ENCODE measurements at places on chromosomes 12 and 14.

DNA sequence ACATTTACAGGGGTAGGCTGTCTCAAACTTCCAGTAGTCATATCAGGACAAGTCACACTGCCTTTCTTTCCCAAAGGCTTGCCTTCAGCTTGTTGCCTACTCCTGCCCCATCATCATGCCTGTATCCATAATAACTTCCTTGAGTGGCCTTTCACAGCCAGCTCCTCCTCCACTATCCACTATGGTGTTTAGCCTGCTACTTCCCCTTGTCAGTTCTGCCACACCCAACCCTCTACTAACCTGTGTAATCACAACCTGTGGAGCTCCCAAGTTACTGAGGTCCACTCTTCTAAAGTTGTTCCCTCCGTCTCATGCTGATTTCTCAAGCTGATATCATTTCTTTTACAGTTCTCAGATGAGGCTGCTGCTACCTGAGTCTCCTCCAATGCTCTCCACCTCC lies 159.9 kb downstream of the BMP4 start:
- DNase-seq = no peak

DNA sequence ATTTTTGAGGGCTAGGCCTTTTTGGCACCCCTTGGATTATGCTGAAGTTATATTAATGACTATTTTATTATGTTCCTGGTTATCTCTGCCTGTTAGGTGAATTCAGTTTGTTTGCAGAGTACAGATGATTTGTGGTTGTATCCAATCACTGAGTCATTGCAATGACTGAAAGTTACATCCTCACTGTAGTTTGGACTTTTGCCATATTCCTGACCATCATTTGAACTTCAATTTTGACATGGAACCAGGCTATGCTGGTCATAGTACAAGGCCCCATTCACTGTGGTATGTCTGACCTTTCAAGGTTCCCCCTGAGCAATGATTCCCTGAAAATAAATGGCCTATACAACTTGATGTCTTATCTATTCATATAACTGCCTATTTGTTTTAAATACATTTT lies 621.0 kb downstream of the CCER1 start:
- no peak for DNase-seq

DNA sequence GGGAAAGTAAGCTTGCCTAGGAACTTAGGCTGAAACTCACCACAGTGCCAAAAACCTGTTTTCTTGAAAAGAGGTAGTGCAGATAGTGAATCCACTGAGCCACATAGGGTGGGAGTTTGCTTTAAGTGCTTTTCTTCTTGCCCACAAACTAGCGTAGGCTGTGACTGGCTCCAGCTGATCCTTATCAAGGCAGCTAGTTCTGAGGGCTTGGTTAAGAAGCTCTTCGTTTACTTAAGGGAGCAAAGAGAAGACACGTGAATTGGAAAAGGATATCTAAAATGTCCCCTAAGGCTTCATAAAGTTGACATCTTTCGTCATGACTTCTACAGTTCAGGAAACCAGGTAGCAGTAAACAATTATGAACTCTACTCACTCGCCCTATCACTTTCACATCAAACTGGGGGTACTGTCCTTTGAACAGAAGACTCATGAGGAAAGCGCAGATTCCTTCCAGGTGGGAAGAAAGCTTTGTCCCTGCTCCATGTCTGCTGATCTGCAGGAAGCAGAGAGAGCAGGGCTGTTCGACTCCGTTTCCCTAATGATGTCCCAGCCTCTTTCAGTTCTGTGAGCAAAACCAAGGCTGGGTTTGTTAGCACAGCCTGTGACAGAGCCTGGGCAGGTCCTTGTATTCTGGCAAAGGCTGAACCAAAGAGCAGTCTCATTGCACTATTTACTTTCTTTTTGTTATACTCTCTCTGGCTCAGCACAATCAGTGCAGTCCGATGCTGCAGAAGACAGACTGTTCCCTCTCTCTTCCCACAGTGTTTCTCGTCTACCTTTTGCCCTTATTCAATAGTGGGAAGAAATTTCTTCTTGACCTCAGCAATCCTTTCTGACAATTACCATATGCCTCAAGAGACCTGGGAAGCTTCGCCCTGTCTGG lies 93.5 kb upstream of the ETV6 start:
- DNase-seq = no peak

DNA sequence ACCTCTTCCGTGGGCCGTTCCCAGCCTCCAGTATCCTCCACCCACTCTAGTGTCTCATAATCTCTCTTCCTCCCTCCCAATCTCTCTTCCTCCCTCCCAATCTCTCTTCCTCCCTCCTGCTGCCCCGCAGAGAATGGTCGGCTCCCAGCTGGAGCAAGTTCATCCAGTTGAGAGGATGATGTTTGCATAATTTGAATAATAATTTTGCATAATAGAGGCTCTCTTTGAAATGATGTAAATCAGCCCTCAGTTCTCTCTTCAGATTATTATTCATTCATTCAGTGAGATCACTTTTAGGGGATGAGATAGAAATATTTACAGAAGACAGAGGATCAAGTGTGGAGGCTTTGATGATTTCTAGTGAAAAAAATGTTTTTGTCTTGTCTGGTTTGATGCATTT lies 125.0 kb downstream of the PTPN11 start:
- no peak for DNase-seq

DNA sequence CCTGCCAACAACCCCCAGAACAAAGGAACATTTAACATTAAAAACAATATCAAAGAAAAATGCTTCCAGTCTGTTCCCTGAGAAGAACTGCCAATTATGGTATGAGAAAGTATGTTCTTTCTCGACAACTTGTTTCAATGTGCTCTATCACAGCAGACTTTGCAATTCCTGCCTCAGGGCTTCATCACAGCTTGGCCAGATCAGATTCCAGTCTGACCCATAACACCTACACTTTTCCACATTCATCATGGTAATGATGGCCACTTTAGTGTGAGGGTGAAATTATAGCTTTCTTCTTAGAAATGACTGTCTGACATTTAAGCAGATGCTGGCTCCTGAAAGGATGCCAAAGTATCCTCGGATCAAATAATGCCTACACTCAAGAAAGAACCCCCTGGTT lies 17.0 kb downstream of the NEK9 start:
- DNase-seq = no peak

GRCh38 chr12:40248585-40249297 lies 23.9 kb downstream of the LRRK2 start:
- no peak for DNase-seq

GRCh38 chr12:50400104-50400637 lies 514 bp upstream of the LARP4 start:
- DNase-seq = no peak

DNA sequence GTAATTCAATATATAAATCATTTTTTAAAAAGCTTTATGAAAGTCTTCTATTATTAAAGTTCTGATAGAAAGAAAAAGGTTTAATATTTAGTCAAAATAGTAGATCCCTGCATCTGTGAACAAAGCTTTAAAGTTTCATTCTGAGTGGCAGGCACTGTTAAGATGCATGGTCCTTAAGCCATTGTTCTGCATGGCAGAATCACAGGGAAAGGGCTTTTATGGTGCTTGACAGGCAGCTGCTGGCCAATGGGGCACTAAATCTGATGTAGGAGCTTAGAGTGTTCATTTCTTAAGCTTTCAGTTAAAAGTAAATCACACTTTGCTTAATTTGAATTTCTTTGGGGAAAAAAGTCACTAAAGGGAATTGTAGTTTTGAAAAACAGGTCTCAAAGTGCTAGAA lies 148.2 kb downstream of the PLEKHA5 start:
- DNase-seq = no peak

DNA sequence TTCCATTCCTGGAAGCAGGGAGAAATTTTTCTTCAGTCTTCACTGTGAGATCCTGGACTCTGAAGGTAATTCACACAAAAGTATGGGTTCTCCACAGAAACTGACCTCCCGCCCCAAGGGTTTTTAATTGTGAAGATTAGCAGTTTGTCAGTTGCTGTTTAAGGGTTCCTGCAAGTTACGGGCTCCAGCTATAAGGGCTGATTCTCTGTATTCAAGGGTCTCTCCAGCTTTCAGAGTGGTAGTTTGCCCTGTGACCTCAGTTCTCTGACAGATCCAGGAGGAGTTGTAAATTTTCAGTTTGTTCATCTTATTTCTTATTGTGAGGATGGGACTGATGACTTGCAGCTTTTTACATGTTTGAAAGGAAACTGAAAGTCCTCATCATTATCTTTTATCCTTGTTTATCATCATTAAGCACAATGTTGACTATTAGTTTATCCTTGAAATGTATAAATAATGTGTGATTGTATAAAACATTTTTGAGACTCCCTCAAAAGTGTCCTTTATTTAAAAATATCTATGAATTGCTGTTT lies 110.9 kb downstream of the SCAF11 start:
- no peak for DNase-seq

DNA sequence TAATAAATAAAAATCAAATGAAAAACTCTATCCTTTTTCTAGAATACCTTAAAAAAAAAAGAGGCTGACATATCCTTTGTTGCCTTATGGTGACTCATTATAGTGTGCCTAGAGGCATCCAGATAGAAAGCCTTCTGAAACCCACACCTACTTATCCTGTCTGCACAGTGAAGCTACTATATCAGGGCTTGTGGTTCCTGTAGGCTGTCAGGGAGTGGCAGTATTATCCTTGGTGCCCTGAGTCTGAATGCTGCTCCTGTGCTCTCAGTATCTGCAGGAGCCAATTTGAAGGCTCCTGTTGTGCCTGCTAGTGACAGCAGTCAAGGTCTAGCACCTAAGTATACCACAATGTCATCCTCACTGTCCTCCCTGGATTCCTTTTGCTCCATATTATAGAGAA lies 168.4 kb upstream of the AVPR1A start:
- no peak for DNase-seq

DNA sequence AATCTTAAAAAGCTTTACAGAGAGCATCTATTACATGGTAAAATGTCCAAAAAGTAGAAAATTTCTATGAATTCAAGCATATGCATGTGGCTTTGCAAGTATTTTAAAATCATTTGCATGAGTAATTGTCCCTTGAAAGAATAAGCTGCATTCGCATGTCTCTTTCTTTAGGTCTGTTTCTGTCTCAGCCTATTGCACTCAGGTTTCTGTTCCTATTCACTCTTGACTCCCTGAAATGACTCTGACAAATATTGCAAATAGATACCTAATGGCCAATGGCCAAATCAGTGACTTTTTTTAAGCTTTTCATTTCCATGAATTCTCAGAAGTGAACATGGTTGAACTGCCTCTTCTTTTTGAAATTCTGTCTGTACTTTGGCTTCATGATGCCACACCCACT lies 6.4 kb upstream of the TTC8 start:
- no peak for DNase-seq

- DNase-seq = no peak
Observed at GRCh38 chr12:19846574-19846973, 407.3 kb downstream of the AEBP2 start.

DNA sequence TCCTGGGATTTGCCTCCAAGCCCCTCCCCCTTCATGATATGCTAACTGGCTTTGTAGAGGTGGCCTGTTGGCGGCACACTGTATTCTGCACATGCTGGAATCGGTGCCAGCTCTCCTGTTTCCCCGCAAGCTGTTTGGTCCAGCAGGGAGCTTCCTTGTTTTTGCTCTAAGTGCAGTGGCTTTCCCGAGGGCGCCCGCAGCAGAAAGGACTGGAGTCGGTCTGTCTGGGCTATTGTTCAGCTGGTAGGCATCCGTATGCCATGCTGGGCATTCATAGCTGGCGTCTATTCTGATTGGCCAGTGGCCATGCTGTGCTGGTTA lies 88.9 kb upstream of the MED13L start:
- no peak for DNase-seq

DNA sequence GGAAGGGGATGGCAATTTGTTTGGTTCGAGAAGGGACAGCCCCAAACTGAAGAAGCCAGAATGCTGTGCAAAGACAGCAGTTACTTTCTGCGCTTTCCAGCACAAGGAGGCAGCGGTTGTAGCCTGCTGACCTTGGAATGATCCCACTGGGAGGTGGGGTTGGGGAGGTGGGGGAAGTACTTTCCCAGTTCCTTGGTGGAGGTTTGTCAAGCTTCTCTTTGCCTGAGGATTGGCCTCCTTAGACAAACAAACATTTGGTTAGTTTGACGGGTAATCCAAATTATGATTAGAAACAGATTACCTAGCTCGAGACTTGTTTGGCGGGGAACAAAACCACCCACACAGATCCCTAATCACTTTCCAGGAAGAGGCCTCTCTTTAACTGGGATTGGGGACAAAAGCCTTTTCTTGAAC lies 79.1 kb upstream of the EGLN3 start:
- peak; percentile 79 for DNase-seq
